PC-3 (cell line): ENCODE measurements at places on chromosomes 6 and 20.

GRCh38 chr6:159041181-159041580 is 3.6 kb downstream of the TAGAP start:
- peaks cover 21% of the 10 kb centered on the region; the same call in 1 of the 2 replicates for H3K27me3 ChIP-seq
- no peak overlapping the region for H3K4me3 ChIP-seq
- peaks cover 25% of the 10 kb centered on the region for H3K4me1 ChIP-seq
- no peak overlapping the region for H3K27ac ChIP-seq
- no peak for DNase-seq
- H3K36me3 ChIP-seq: no peaks in the 10 kb centered on the region

- peaks cover 7% of the 10 kb centered on the region; the same call in 1 of the 2 replicates for H3K36me3 ChIP-seq
- no peak for DNase-seq
These were observed 27.8 kb downstream of the ASIP start for GRCh38 chr20:34268851-34269636.

DNA sequence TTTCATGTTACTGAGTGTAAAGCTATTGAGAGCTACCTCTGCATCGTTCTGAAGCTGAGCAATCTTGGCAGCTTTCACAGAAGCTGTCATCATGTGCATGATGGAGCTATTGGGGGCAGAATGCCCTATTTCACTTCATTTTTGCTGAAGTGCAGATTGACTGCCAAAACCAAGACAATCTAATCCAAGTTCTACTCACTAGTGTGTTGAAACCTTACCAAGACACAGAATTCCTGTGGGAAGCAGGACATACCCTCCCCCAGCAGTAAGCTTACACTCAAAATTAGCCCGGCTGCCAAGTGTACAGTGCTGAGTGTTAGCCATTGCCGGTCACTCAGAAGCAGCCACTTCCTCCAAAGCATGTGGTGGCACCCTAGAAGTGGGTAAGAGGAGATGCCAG is 177.3 kb upstream of the TENT5A start:
- no peaks in the 10 kb centered on the region for H3K27me3 ChIP-seq
- no peak for DNase-seq
- H3K36me3 ChIP-seq: no peaks in the 10 kb centered on the region
- H3K4me1 ChIP-seq: peaks cover 15% of the 10 kb centered on the region
- H3K4me3 ChIP-seq: no peak overlapping the region
- H3K27ac ChIP-seq: no peak overlapping the region

GRCh38 chr6:50271266-50271665 is 221.5 kb upstream of the DEFB112 start:
- H3K4me1 ChIP-seq: no peaks in the 10 kb centered on the region
- H3K4me3 ChIP-seq: no peak overlapping the region
- DNase-seq: no peak
- no peaks in the 10 kb centered on the region for H3K36me3 ChIP-seq

GRCh38 chr6:151676460-151676945 is 131.0 kb upstream of the ESR1 start:
- DNase-seq: no peak
- H3K36me3 ChIP-seq: no peaks in the 10 kb centered on the region
- H3K4me3 ChIP-seq: no peak overlapping the region
- H3K27me3 ChIP-seq: no peaks in the 10 kb centered on the region
- peaks cover 7% of the 10 kb centered on the region; the same call in 1 of the 2 replicates for H3K4me1 ChIP-seq

- DNase-seq: peak; percentile 65
- H3K27me3 ChIP-seq: no peaks in the 10 kb centered on the region
- H3K4me1 ChIP-seq: peaks cover 11% of the 10 kb centered on the region
- H3K27ac ChIP-seq: peak overlapping the region; percentile 20; the same call in 1 of the 2 replicates
These were observed 101.5 kb downstream of the NOL4L start for GRCh38 chr20:32483351-32484224.

- no peak overlapping the region for H3K4me3 ChIP-seq
- H3K27ac ChIP-seq: no peak overlapping the region
- no peaks in the 10 kb centered on the region; the same call in 1 of the 2 replicates for H3K27me3 ChIP-seq
These were observed 8.2 kb upstream of the CD93 start for GRCh38 chr20:23094213-23094896.

DNA sequence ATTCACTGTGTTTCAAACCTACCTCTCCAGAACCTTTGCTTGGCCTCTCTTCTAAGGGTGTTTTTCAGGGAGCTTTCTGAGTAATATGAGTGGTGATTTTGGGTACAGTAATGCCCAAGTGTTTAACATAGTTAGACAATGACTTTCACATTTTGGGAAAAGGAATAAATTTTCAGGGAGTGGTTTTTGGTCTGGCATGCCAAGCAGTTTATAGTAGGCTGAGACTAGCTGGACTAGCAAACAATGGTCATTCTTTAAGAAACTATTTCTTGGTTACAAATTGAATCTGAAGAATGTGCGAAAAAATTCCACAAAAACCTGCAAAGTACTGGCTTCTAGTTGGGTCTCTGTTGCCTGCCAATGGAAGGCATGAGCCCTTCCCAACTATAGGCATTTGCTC is 15.4 kb downstream of the FNDC1 start:
- no peak overlapping the region for H3K4me3 ChIP-seq
- no peaks in the 10 kb centered on the region for H3K36me3 ChIP-seq
- H3K27me3 ChIP-seq: peaks cover 23% of the 10 kb centered on the region
- no peaks in the 10 kb centered on the region for H3K4me1 ChIP-seq
- DNase-seq: no peak

DNA sequence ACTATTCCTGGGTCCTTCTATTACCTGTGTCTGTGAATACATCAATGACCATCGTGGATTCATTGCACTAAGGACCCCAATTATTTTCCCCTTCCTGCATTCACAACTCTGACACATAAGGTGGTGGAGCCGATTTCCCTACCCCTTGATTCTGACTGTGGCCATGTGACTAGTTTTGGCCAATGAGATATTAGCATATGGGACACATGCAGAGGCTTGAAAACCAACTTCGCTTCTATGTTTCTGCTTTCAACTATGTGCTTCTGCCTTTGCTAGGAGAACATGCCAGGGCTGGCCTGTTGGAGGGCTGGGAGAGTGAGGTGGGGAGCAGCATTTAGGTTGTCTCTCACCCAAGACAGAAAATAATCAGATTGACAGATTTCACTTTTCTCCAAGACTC is 483.1 kb upstream of the JAG1 start:
- H3K36me3 ChIP-seq: no peaks in the 10 kb centered on the region
- H3K27ac ChIP-seq: no peak overlapping the region
- H3K4me3 ChIP-seq: no peak overlapping the region
- peaks cover 51% of the 10 kb centered on the region for H3K4me1 ChIP-seq
- no peaks in the 10 kb centered on the region for H3K27me3 ChIP-seq
- no peak for DNase-seq

DNA sequence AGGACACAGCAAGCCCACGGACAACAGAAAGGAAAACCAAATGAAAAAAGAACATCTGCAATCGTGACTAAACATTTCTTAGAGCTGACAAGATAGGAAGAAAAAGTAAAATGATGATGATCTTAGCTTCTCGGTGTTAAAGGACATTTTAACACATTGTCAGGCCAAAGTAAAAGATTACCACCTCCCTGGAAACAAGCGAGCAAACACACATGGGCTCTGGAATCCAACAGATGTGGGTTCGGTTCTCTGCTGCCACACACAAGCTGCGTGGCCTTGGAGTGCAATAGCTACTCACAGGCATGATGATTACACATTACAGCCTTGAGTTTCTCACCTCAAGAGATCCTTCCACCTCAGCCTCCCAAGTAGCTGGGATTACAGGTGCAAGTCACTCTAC is 7.5 kb upstream of the AAR2 start:
- H3K4me3 ChIP-seq: no peak overlapping the region
- DNase-seq: no peak
- no peaks in the 10 kb centered on the region for H3K4me1 ChIP-seq
- no peaks in the 10 kb centered on the region for H3K27me3 ChIP-seq

GRCh38 chr20:36543184-36544133 is 2.1 kb downstream of the MYL9 start:
- no peak for DNase-seq
- no peaks in the 10 kb centered on the region for H3K36me3 ChIP-seq
- peaks cover 5% of the 10 kb centered on the region; the same call in 1 of the 2 replicates for H3K4me1 ChIP-seq

- no peak overlapping the region for H3K27ac ChIP-seq
- no peak overlapping the region for H3K4me3 ChIP-seq
- H3K36me3 ChIP-seq: no peaks in the 10 kb centered on the region
- H3K27me3 ChIP-seq: no peaks in the 10 kb centered on the region
- no peak for DNase-seq
These were observed 127.3 kb downstream of the TENT5A start for GRCh38 chr6:81625216-81625615.

DNA sequence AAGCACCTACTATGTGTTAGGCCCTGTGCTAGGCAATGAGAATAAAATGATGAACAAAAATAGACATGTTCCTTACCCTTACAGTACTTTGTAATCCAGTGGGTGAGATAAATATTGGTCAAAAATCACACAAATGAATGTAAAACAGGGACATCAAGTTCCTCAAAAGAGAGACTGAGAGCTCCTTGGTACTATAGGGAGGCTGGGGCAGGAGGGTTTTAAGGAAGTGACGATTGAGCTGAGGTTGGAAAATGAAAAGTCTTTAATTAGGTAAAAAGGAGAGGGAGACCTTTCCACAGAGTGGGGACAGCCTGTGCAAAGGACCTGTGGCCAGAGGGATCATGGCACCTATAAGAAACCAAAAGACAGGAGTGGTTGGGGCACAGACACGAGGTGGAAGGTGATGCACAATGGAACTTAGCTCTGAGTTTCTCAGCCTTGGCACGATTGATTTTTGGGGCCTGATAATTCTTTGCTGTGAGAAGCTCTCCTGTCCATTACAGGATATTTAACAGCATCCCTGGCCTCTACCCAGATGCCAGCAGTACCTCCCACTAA is 140.3 kb downstream of the CEP57L1 start:
- no peaks in the 10 kb centered on the region for H3K27me3 ChIP-seq
- no peak overlapping the region for H3K27ac ChIP-seq
- no peak overlapping the region for H3K4me3 ChIP-seq
- no peak for DNase-seq
- H3K4me1 ChIP-seq: peaks cover 37% of the 10 kb centered on the region

- H3K4me1 ChIP-seq: no peaks in the 10 kb centered on the region
- H3K36me3 ChIP-seq: no peaks in the 10 kb centered on the region
- no peak overlapping the region for H3K27ac ChIP-seq
- H3K27me3 ChIP-seq: no peaks in the 10 kb centered on the region
These were observed 294.7 kb downstream of the FRK start for GRCh38 chr6:115765966-115766365.

GRCh38 chr6:79231666-79232065 is 2.8 kb downstream of the HMGN3 start:
- no peaks in the 10 kb centered on the region for H3K36me3 ChIP-seq
- no peak overlapping the region for H3K27ac ChIP-seq
- no peak overlapping the region for H3K4me3 ChIP-seq
- no peaks in the 10 kb centered on the region for H3K27me3 ChIP-seq
- H3K4me1 ChIP-seq: peaks cover 23% of the 10 kb centered on the region

- H3K27me3 ChIP-seq: no peaks in the 10 kb centered on the region
- no peak overlapping the region for H3K4me3 ChIP-seq
- peaks cover 25% of the 10 kb centered on the region for H3K4me1 ChIP-seq
- H3K36me3 ChIP-seq: peaks cover 8% of the 10 kb centered on the region; the same call in 1 of the 2 replicates
These were observed 9.2 kb downstream of the CYB5R4 start for GRCh38 chr6:83868639-83869038.

DNA sequence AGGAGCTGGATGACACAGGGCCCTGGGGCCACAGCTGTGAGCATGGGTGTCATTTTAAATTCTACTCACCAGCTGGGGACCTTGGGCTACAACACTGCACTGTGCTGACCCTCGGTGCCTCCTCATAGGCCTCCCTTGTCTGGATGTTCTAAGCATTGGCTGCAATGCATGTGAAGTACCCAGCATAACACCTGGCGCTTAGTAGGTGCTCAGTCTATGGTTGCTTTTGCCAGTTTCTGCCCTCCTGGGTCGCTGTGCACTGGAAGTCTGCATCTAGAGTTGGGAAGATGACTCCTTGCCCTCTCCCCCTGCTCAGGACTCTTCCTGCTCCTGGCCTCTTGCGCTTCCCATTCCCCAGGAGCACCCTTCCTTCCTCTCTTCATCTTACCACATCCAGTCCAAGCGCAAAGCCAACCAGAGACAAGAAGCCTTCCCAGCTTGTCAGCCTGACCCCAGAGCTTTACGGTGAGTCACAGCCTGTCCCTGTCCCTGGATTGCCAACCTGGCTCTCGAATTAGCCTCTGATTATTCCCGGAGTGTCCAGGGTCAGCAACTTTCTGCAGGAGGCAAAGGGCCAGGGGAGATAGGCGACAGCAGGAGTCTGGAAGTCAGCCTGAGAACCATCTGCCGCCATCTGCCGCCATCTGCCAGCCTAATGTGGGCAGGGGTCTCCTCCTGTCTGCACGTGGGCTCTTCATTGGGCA is 8.8 kb downstream of the SLC13A3 start:
- no peak overlapping the region for H3K27ac ChIP-seq
- no peak for DNase-seq
- no peak overlapping the region for H3K4me3 ChIP-seq
- H3K4me1 ChIP-seq: no peaks in the 10 kb centered on the region

- DNase-seq: peak; percentile 57
- H3K4me3 ChIP-seq: peak overlapping the region; percentile 90
- H3K36me3 ChIP-seq: peaks cover 10% of the 10 kb centered on the region; the same call in 1 of the 2 replicates
- H3K27ac ChIP-seq: no peak overlapping the region; the same call in 1 of the 2 replicates
- H3K27me3 ChIP-seq: no peaks in the 10 kb centered on the region
These were observed 942 bp downstream of the HLA-E start for GRCh38 chr6:30490026-30490876.

DNA sequence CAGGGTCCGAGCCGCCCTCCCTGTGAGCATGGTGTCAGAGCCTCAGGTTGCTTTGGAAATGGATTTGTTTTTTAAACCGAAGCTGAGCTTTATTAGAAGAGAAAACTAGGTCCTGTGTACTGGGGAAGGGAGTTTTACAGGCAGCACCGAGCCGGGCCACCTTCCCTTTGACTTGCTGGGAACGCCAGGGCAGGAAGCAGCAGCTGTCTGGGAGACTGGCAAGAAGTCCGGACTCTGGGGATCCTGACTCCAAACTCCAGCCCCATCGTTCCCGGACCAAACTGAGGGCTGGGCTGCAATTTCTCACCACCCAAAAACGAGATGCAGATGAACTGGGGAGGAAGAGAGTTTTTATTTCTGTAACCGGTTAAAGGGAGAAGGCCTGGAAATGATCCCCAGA is 214.9 kb upstream of the KCNG1 start:
- no peak for DNase-seq
- H3K4me1 ChIP-seq: no peaks in the 10 kb centered on the region
- H3K27me3 ChIP-seq: peaks cover 32% of the 10 kb centered on the region
- no peak overlapping the region for H3K27ac ChIP-seq

GRCh38 chr20:57464642-57465211 is 60.2 kb downstream of the CTCFL start:
- H3K27ac ChIP-seq: no peak overlapping the region
- DNase-seq: peak; percentile 59
- H3K4me1 ChIP-seq: no peaks in the 10 kb centered on the region
- peaks cover 30% of the 10 kb centered on the region for H3K27me3 ChIP-seq
- H3K4me3 ChIP-seq: no peak overlapping the region
- no peaks in the 10 kb centered on the region for H3K36me3 ChIP-seq

DNA sequence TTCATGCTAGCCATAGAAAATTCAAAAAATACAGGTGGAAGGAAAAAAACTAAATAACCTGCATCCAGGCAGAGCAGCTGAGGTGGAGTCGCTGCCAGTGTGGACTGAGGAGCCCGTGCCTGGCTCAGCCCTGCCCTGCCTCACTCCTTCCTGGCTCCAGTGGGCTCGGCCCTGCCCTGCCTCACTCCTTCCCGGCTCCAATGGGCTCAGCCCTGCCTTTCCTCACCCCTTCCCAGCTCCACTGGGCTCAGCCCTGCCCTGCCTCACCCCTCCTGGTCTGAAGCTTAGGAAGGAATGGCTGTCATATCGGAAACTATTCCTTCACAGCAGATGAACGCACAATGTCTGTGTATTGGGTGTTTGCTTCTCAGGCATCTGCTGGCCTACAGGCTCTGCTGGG is 142.1 kb downstream of the SMOC2 start:
- peaks cover 35% of the 10 kb centered on the region for H3K27me3 ChIP-seq
- no peaks in the 10 kb centered on the region for H3K36me3 ChIP-seq
- no peaks in the 10 kb centered on the region for H3K4me1 ChIP-seq
- no peak for DNase-seq
